ENCODE measurements at places on chromosomes 6 and 20. TPM values are rescaled to one million over a fixed set of nuclear protein-coding genes. Genes with fewer than 3 reads are reported as not detected.

CDH22 gene
- polyA plus RNA-seq = 0.31 TPM

SLC32A1 gene
- polyA plus RNA-seq = 0.09 TPM

ANKRD66 gene
- polyA plus RNA-seq = not detected

OPN5 gene
- polyA plus RNA-seq = not detected

APCDD1L gene
- polyA plus RNA-seq = 1.8 TPM

PLCB1 gene
- 2.6 TPM for polyA plus RNA-seq

TMEM200A gene
- 6.2 TPM for polyA plus RNA-seq

CAGE1 gene
- polyA plus RNA-seq = 0.02 TPM

TBC1D22B gene
- polyA plus RNA-seq = 10.1 TPM

RNF182 gene
- 6.2 TPM for polyA plus RNA-seq

OR12D3 gene
- polyA plus RNA-seq = not detected

EYS gene
- not detected for polyA plus RNA-seq

TMEM151B gene
- 11.6 TPM for polyA plus RNA-seq

All from H1 (cell line).